ENCODE measurements at places on chromosomes 12 and 14. TPM values are rescaled to one million over a fixed set of nuclear protein-coding genes. Genes with fewer than 3 reads are reported as not detected.
A peak's percentile ranks its signal among the peaks of the same experiment; 100 is the strongest.

AICDA gene
- total RNA-seq = not detected

DEPDC4 gene
- total RNA-seq = 1.4 TPM

DNA sequence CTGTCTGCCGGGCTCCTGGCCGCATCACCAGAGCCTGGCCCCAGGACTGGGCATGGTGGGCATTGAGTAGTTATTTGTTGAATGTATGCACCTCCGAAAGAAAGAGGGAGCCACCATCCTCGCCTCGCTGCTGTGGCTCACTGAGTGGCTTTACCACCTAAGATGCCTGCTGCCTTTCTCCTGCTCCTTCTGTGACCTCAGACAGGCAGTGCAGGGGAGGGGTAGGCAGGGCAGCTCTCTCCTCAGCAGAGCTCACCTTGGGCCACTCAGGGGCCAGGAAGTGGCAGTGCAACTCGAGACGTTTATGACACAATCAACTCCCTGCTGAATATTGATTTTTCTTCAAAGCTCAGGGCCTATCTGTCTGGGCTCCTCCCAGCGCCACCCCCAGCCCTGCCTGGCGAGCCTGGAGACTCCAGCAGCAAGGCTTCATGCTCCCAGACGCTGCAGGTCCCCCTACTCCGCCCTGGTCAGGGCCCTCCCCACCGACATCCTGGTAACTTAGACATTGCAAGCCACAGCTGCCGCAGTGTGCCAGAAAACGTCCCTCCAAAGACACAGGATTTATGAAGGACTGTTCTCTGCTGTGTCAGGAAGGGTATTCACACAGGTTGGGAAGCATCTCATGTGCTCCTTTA lies 84.3 kb upstream of the DIO3 start:
- no peak overlapping the region for H3K27ac ChIP-seq
- H3K36me3 ChIP-seq = no peaks in the 10 kb centered on the region
- no peaks in the 10 kb centered on the region for H3K4me1 ChIP-seq
- no peak for DNase-seq
- H3K27me3 ChIP-seq = peaks cover 6% of the 10 kb centered on the region

- H3K36me3 ChIP-seq = peaks cover 18% of the 10 kb centered on the region
- no peak overlapping the region for H3K4me3 ChIP-seq
- H3K27me3 ChIP-seq = no peaks in the 10 kb centered on the region
- DNase-seq = no peak
- H3K27ac ChIP-seq = no peak overlapping the region
Observed at GRCh38 chr12:98639491-98639890, 5.1 kb downstream of the IKBIP start.

ADAMTS20 gene
- not detected for total RNA-seq

DNA sequence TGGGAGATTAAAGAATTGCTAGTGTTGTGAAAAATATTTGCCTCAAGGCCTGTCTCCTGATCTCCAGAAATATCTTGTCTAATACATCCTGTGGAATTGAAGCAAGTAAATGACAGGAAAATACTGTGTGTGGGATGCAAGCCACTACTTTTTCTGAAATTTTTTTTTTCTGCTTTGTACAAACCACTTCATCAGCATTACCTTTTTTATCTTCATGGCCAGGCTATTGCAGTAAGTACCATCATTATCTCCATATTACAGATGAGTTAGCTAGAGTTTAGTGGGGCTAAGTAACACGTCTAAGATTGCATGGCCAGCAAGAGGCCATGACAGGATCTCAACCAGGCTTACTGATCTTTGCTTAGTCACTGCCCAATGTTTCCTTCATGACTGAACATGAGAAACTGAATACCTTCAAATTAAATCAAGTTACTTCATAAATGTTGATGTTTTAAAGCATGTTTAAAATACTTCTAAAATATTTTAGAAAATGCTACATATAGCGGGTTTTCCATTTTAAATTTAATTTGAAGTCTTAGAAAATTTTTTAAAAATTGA lies 273.7 kb downstream of the SLC6A15 start:
- H3K27me3 ChIP-seq = no peaks in the 10 kb centered on the region
- no peak overlapping the region for H3K4me3 ChIP-seq
- H3K27ac ChIP-seq = no peak overlapping the region

LHX5 gene
- not detected for total RNA-seq

GRCh38 chr12:22029491-22029890 lies 16.5 kb upstream of the CMAS start:
- H3K4me1 ChIP-seq = peaks cover 3% of the 10 kb centered on the region
- no peaks in the 10 kb centered on the region for H3K36me3 ChIP-seq
- no peaks in the 10 kb centered on the region for H3K27me3 ChIP-seq

GRCh38 chr14:99534863-99535262 lies 53.7 kb downstream of the CCNK start:
- H3K4me1 ChIP-seq = no peaks in the 10 kb centered on the region
- no peak overlapping the region for H3K27ac ChIP-seq
- DNase-seq = no peak
- H3K27me3 ChIP-seq = no peaks in the 10 kb centered on the region
- no peaks in the 10 kb centered on the region for H3K36me3 ChIP-seq

DNA sequence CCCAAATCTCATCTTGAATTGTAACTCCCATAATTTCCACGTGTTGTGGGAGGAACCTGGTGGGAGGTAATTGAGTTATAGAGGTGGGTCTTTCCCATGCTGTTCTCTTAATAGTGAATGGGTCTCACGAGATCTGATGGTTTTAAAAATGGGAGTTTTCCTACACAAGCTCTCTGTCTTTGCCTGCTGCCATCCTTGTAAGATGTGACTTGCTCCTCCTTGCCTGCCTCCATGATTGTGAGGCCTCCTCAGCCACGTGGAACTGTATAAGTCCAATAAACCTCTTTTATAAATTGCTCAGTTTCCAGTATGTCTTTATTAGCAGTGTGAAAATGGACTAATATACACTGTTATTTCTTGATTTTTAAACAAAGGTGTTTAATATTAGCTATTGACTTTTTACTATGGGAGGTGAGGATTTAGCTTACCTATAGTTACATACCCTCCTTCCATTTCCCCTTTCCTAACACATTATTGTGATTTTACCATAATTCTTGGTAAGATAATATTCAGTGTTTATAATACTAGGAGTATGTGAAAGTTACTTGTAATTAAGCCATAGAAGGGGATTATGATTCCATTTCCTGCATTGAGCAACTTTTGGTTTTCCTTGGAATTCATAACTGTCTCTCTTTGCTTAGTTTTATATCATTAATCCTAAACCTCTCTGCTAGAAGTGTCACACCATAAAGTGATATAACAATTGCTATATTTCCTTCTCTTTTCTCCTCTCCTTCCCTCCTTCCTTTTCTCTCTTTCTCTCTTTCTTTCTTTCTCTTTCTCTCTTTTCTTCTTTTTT lies 151.0 kb upstream of the KRAS start:
- no peak overlapping the region for H3K27ac ChIP-seq
- DNase-seq = no peak
- H3K27me3 ChIP-seq = peaks cover 11% of the 10 kb centered on the region
- H3K4me3 ChIP-seq = no peak overlapping the region

DNA sequence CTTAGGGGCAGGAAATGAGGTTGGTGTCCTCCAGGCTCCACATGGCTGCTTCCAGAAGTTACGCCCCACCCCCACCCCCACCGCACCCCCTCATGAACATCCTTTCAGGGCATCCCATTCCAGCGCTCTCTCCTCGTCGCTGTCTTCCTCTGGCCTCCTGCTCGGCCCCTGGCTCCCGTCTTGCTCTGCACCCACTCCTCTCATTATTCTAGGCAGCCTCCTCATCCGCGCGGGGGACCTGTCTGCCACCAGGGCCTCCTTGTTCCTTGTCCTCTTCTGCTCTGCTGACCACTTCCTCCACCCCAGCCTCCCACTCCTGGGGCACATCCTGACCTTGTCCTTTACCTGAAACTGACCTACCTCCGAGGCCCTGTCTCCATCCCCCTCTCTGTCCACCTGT lies 29.8 kb upstream of the PLEKHG6 start:
- H3K4me1 ChIP-seq = peaks cover 10% of the 10 kb centered on the region
- H3K27me3 ChIP-seq = peaks cover 33% of the 10 kb centered on the region
- no peak for DNase-seq
- H3K36me3 ChIP-seq = no peaks in the 10 kb centered on the region

- H3K27me3 ChIP-seq = no peaks in the 10 kb centered on the region
- no peak overlapping the region for H3K27ac ChIP-seq
- H3K4me1 ChIP-seq = no peaks in the 10 kb centered on the region
- no peak overlapping the region for H3K4me3 ChIP-seq
- no peaks in the 10 kb centered on the region for H3K36me3 ChIP-seq
Observed at GRCh38 chr12:85575120-85576096, 260.8 kb downstream of the RASSF9 start.

AP4S1 gene
- total RNA-seq = 6.4 TPM

DNA sequence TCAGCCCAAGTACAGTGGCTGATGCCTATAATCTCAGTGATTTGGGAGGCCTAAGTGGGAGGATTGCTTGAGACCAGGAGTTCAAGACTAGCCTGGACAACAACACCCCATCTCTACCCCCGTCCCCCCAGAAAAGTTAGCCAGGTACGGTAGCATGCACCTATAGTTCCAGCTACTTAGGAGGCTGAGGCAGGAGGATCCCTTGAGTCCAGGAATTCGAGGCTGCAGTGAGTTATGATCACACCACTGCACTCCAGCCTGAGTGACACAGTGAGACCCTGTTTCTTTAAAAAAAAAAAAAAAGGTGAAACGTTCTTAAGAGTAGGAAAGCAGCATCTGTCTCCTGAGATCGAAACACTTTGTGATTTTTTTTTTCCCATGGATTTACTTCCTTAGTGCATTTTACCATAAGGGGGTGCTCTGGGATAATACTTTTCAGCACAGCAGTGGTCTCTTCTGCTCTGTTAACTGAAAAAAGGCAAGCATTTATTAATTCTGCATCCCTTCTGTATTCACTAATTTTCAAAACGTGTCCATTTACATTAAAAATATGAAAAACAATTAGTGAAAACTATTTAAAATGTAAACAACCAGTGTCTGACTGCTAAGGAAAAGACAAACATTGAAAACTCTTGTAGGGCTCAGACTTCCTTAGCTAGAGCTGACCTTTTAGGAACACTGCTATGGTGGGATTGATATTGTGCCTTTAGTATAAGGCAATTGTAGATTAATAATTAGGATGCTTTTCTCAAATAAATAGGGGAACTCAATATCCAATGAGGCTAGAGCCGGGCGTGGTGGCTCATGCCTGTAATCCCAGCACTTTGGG lies 31.2 kb upstream of the USP44 start:
- no peaks in the 10 kb centered on the region for H3K4me1 ChIP-seq
- DNase-seq = no peak
- no peak overlapping the region for H3K27ac ChIP-seq

INHBC gene
- total RNA-seq = not detected

SSPN gene
- total RNA-seq = not detected

SYNE3 gene
- 95.8 TPM for total RNA-seq

DNA sequence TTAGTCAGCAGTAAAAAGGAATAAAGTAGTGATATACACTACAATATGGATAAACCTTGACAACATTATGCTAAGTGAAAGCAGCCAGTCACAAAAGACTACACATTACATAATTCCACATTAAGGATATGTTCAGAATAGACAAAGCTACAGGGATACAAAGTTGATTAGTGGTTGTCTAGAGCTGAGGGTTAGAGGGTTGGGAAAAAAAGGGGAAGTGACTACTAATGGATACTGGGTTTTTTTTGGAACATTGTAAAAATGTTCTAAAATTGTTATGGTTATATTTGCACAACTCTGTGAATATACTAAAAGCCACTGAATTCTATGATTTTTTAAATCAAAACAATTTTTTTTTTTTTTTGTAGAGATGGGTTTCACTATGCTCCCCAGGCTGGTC lies 4.8 kb upstream of the NGDN start:
- DNase-seq = no peak
- no peaks in the 10 kb centered on the region for H3K4me1 ChIP-seq
- no peak overlapping the region for H3K27ac ChIP-seq
- H3K4me3 ChIP-seq = no peak overlapping the region

- DNase-seq = no peak
- H3K36me3 ChIP-seq = no peaks in the 10 kb centered on the region
- H3K4me3 ChIP-seq = no peak overlapping the region
- H3K27ac ChIP-seq = no peak overlapping the region
- H3K4me1 ChIP-seq = no peaks in the 10 kb centered on the region
Observed at GRCh38 chr12:42498549-42499247, 90.8 kb downstream of the PRICKLE1 start.

NGB gene
- not detected for total RNA-seq

GPD1 gene
- total RNA-seq = 0.25 TPM

RFX4 gene
- not detected for total RNA-seq

DNA sequence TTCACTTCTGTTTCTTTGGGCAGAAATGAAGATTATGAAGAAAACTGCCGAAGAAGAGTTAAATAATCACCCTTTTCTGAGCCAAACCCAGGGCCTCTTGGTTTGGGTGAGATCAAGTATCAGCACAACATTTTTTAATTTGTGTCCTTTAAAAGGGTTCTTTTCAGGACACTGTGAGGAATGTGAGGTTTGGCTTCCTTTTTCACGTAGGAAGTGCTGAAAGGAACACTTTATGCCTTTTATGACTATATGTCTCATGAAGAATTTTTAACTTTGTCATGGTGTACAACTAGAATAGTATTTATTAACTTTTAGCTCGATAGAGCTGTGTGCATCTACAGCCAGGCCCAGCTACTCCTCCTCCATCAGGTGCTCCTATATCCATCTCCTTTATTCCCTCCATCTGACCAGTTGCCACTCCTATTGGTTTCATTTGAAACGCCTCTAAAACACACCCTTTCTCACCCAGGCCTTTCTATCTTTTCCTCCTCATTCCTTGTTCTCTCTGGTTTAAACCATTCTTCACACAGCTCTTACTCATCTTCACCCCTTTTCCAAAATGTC lies 103.6 kb upstream of the LRIG3 start:
- H3K4me3 ChIP-seq = no peak overlapping the region
- H3K4me1 ChIP-seq = no peaks in the 10 kb centered on the region
- no peaks in the 10 kb centered on the region for H3K27me3 ChIP-seq
- H3K36me3 ChIP-seq = no peaks in the 10 kb centered on the region
- no peak for DNase-seq

TAS2R14 gene
- total RNA-seq = 2.1 TPM

- peaks cover 10% of the 10 kb centered on the region for H3K4me1 ChIP-seq
- no peak overlapping the region for H3K4me3 ChIP-seq
- no peak for DNase-seq
Observed at GRCh38 chr12:121568971-121569751, 11.7 kb downstream of the KDM2B start.

GRCh38 chr14:24430682-24431568 lies 1.2 kb downstream of the KHNYN start:
- H3K4me3 ChIP-seq = peak overlapping the region; percentile 90
- peak; percentile 71 for DNase-seq
- H3K27ac ChIP-seq = peak overlapping the region; percentile 98
- no peaks in the 10 kb centered on the region for H3K27me3 ChIP-seq
- peaks cover 33% of the 10 kb centered on the region for H3K36me3 ChIP-seq

DNA sequence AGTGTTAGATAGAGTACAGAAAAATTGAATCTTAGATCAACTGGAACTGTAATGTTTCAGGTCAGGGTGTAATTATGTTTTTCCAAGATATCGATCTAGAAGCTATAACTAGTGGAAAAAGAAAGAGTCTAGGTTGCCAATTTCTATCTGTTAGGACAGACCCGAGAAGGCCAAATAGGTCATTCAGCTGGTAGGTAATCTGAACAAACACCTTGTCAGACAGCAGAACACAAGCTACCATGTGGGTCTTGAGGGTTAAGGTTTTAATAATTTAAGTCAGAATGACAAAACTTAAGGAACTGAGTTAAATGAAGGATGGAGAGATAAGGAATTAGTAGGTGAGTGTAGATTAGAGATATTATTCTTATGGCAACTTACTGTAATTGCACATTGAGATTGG lies 44.9 kb upstream of the KCNMB4 start:
- no peak for DNase-seq
- H3K4me3 ChIP-seq = no peak overlapping the region
- H3K27me3 ChIP-seq = no peaks in the 10 kb centered on the region
- peaks cover 13% of the 10 kb centered on the region for H3K4me1 ChIP-seq
- H3K27ac ChIP-seq = no peak overlapping the region

LALBA gene
- not detected for total RNA-seq

Measured in activated CD4-positive, alpha-beta T cell treated with anti-CD3 and anti-CD28 coated beads, Interleukin-2, amount 10 ng/mL, durations not matched to agents 7 days and 5 days (primary cell).